Effector memory CD8-positive, alpha-beta T cell (primary cell): ENCODE measurements at places on chromosomes 7 and 10.

DNA sequence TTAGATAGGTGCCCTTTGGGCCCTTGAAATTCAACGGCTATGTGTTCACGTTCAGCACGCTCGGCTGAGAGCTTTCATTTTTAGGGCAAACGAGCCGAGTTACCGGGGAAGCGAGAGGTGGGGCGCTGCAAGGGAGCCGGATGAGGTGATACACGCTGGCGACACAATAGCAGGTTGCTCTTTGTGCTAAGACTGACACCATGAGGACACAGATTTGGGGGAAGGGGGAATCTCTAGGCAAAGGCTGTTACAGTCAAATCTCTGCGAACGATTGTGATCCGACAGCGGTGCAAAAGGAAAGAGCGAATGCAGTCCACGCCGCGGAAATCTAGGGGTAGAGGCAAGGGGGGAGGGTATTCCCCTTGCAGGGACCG lies 667 bp downstream of the KLLN start:
- DNase-seq = no peak

DNA sequence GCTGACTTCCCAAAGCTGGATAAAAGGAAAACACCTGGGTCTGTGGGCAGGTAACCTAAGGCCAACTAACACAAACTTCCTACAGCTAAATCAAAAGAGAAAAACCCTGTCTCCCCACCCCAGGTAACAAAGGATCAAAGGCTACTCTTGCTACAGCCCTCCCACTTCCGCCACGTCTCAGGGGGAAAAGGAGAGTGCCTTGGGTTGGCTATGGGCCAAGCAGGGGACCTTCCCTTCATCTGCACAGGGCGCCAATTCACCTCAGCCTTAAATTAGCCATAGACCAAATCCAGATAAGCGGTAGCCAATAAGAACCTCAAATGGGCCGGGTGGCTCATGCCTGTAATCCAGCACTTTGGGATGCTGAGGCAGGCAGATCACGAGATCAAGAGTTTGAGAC lies 69.1 kb upstream of the LANCL2 start:
- DNase-seq = no peak

- DNase-seq = peak; percentile 99
Observed at GRCh38 chr10:100433253-100434240, 29.3 kb upstream of the WNT8B start.

GRCh38 chr10:97499561-97500296 lies 1.0 kb downstream of the UBTD1 start:
- no peak for DNase-seq

DNA sequence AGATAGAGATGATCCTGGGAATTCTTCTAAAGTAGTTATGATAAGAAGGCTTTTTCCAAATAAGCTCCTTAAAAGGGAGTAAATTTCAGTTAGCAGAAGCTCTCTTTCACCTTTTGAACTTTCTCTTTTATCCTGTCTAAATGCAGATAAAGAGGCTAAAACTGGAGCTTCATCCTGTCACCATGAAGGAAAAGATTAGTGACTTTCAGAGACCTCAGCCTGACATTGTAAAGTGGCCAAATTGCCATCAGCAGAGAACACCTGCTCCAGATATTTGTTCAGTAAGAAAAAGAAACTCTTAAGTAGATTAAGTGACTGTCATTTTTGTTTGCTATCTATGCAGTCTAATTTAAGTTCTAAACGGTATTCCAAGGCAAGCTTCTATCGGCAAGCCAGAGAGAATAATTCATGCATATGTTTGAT lies 18.3 kb downstream of the VWDE start:
- no peak for DNase-seq

GRCh38 chr7:73668886-73669230 lies 1.2 kb downstream of the VPS37D start:
- DNase-seq = no peak

DNA sequence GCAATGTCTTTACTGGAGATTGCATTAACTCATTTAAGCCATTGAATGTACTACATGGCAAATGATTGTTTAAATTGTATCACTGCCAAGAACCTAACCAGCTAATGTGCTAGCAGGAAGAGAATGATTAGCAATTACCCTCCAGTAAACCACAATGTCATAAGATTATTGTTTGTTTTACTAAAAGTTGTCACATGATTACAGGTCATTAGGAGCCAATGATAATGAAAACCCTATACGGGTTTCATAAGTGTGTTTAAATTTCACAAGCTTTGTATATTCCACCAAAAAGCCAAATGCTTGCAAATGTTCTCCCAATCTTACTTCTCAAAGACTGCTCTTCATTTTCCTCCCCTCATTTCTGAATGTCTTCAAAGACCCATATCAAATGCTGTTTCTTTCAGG lies 76.5 kb upstream of the PPP1R3C start:
- DNase-seq = no peak

GRCh38 chr7:143967398-143967797 lies 12.8 kb downstream of the OR2F1 start:
- no peak for DNase-seq
